ENCODE measurements at places on chromosomes 3 and 15. TPM values are rescaled to one million over a fixed set of nuclear protein-coding genes. Genes with fewer than 3 reads are reported as not detected.

Gene SCN11A
- total RNA-seq, result 0.11 TPM

GRCh38 chr15:95087253-95087609 is 855.9 kb downstream of the MCTP2 start:
- no peak for DNase-seq

Gene TMOD2
- total RNA-seq, result 14.7 TPM

DNA sequence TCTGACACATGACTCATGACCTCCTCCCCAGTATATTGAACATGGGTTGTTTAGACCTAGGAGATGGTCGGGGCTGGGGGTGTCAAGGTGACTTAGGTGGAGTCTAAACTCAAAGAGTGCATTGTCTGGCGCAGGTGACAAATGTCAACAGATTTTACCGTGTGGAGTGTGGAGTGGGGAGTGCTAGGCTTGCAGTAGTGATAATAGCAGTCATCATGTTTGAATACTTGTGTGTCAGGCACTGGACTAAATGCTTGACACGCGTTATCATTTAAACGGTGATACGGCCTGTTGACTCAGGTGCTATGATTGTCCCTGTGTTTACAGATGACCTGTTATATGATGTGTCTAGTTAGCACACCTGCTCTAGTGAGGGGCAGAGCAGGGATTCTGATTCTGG is 30.8 kb downstream of the MUC20 start:
- DNase-seq, result no peak

Gene ABHD6
- 4.4 TPM for total RNA-seq

GRCh38 chr3:53939086-53939582 is 47.5 kb upstream of the SELENOK start:
- DNase-seq, result no peak

- DNase-seq, result peak; percentile 74
Measured at GRCh38 chr15:25933456-25934158, 70.5 kb upstream of the ATP10A start.

DNA sequence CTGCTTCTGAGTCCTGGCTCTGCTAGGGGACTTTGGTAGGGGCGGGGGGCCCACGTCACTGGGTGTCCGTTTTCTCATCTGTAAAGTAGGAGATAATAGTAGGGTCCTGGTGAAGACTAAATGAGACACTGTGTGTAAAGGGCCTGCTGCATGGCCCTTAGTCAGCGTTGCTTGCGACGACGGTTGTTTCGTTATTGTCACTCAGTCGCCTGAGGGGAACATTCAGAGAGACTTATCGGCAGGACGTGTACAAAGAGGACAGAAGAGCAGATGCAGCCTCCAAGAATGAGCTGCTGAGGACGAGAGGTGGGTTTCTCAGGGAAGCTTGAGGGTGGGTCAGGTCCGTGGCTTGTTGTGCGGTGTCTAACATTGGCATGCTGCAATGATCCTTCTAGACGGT is 52.9 kb upstream of the MEX3B start:
- no peak for DNase-seq

Gene AMT
- 10.0 TPM for total RNA-seq

DNA sequence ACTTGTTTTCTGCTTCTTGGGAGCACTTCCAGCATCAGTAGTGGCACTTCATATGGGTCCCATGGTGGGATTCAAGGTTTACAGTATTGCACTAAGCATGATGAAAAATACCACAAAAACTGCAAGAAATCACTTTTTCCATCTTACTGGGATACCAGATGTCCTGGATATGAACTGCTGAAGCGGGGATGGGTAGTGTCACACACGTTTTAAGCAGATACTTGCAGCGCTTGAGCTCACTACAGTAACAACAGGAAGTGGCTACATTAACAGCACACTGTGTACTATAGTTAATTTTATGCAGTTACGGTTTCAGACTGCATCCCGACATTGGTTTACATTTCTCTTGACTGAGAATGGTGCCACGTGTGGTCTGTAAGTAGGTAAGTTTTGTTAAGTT is 3.5 kb upstream of the ISG20 start:
- no peak for DNase-seq

Gene PYGO1
- not detected for total RNA-seq

GRCh38 chr3:184354121-184354728 is 7.2 kb downstream of the CLCN2 start:
- peak; percentile 68 for DNase-seq

- no peak for DNase-seq
Measured at GRCh38 chr3:173501931-173502489, 104.5 kb downstream of the NLGN1 start.

- DNase-seq, result no peak
Measured at GRCh38 chr3:52649461-52650210, 36.1 kb downstream of the PBRM1 start.

DNA sequence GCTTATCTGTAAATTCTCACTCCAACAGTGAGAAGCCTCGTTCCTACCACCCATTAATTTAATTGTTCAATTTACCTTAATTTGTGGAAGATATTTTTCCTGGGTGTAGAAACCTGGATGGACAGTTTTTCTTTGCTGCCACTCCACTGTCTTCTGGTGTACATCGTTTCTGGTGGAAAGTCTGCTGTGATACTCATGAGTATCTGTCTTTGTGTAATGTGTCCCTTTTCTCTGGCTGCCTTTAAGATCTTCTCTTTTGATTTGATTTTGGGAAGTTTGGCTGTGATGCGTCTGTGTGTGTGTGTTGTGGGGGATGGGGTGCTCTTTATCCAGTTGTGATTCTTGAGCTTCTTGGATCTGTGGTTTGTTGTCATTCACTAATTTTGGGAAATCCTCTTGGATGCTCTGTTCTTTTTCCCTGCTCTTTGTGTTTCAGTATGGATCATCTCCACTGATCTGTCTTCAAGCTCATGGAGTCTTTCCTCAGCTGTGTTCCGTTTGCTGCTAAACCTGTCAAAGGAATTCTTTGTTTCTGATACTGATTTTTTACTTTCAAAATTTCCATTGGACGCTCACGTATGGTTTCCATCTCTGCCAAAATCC is 42.2 kb upstream of the NR2C2 start:
- no peak for DNase-seq

Gene FOXL2NB
- not detected for total RNA-seq

Gene PROK2
- total RNA-seq, result not detected

DNA sequence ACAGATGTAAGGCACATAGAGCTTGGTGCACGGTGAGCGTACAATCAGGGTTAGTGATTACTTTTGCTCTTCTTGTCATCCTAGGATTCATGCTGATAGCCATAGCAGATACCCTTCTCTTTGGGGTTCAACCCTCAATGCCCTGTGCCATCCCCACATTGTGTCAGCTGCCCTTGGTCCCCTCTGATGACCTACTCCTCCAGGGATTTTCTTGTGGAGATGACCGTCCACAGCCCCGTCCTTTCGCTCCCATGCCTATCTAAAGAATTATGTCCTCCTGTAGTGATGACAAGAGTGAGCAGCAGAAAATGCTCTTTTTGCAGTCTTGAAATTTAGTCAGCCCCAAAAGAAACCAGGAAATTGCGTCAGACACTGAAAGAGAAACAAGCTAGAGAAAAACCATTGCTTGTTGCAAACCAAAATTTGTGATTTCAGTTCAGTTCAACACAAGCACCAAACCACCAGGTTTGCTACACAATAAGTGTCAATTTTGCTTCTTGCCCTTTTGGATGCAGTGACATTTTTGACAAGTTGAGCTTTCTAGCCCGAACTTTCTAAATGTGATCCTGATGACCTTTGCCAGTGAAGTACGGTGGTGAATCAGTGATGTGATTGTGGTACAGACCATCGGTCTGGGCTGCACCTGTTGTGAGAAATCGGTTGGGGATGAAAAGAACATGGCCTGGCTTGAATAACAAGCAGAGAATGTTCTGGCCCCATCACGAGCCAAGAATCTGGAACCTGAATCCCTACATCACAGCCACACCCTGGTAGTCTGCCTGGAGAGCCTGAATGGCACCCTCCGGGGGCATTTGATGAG is 41.3 kb downstream of the CMTM7 start:
- DNase-seq, result no peak

Gene ACAD9
- total RNA-seq, result 63.5 TPM

DNA sequence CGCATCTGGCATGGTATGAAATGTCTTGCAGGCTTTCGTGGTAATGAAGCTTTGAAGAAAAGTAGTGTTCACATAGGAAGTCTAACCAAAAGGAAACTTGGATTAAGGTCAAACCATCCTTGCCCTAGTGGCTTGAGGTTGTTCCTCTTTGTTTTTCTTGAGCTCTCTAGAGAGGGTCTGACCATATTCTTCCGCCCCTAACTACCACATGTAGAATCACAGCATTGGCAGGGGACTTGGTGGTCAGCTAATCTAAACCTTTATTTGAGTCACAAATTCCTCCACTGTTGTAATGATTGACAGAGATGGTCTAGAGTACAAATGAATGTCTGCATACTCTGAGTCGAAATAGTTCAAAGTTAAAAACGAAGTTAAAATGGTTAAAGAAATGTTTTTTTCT is 39.1 kb upstream of the PHLDB2 start:
- DNase-seq, result no peak

DNA sequence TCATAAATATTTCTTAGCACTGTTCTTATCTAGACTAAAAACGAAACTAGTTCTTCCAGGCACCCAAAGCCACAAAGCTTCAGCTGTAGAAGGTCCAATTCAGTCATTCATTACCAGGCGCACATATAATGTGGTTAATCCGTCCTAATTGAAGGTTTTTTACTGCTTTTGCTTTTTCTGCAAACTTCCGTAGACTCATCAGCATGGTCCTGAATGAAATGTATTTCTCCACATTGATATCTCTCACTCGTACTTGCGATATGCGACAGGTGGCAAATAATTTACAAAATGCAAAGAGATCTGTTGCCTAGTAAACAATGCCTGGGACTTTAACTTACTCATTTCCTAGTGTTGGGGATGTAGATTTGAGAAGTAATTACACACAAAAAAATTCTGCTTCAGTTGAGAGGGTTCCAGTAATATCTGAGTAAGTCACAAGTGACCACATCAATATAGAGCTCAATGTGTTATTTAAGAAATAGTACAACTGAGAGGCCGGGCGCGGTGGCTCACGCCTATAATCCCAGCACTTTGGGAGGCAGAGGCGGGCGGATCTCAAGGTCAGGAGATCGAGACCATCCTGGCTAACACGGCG is 75.0 kb upstream of the MBNL1 start:
- no peak for DNase-seq

Gene GREM1
- total RNA-seq, result not detected

- no peak for DNase-seq
Measured at GRCh38 chr3:8239718-8240695, 261.6 kb upstream of the LMCD1 start.

- DNase-seq, result no peak
Measured at GRCh38 chr3:124048967-124049798, 57.3 kb upstream of the ROPN1 start.

DNA sequence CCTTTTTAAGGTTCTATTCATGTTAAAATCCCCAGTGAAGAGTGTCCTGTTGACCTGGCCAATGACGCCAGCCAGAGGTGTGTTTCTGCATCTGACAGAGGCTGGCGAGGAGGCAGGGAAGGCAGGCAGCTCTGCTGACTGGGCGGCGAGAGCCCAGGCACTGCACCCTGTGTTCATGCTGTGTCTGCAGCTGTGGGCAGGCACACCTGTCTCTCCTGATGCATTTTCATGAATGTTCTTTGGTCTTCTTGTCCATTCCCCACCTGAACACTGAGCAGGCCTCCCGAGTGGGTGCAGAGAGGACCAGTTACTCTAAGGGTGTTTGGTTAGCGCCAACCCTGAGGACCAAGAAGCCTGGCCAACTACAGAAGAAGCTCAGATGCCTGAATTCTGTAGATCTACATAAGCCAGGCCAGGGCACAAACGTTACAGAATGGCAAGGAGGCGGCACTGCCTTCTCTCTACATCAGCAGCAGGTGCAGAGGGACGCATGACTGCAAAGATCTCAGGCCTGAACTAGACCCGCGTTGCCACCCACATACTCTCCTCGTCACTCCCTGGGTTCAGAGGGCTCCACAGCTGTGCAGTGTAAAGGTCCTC is 233.7 kb downstream of the OCA2 start:
- no peak for DNase-seq

DNA sequence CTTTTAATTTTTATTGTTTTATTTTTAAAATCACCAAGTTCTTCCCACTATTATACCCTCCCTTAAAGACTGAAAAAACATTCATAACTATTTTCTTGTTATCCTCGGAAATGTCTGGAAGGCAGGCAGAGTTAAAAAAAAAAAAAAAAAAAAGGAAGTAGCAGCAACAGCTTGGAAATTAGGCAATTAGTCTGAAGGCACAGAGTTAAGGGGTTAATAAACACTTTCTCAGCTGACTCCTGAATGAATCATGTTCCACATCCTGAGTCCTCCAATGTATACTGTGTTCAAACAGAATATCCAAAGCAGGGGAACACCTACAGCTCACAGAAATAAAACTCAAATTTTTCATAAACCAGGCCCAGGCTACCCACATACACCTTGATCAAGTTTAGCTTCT is 5.8 kb downstream of the HEXA start:
- no peak for DNase-seq

Gene PRTG
- not detected for total RNA-seq

GRCh38 chr15:44801797-44802196 is 65.5 kb downstream of the TRIM69 start:
- no peak for DNase-seq

GRCh38 chr15:70604666-70605315 is 158.6 kb downstream of the UACA start:
- DNase-seq, result no peak

Gene IGF2BP2
- 1.2 TPM for total RNA-seq

DNA sequence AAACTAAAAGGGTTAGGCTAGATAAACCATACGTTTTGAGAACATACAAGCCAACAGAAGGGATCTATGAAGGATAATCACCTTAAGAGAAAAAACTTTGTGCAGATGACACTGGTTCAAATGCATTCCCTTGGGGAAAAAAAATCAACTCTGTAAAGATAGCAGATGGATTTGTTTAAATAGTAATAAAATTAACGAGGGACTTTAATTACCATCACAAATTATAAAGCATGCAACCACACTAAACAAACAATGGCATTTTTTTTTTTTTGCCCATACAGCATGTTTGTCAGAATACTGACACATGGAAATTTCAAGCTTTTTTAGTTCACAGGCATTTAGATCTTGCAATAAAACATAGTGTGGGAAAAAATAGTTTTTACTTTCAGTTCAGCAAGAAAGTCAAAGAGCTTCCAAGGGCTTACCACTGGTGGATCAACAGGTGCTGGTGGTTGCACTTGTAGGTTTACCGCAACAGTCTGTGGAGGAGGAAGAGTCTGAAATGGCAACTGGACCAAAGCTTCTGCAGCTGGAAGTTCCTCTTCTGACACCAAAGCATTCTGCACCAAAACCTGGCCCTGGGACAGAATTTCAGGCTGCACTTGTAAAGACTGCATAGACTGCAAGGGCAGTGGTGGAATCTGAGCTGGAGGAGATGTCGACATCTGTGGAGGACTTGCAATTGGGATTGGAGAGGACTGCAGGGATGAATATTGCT is 53.1 kb downstream of the PHC3 start:
- peak; percentile 47 for DNase-seq

Gene TMF1
- 55.2 TPM for total RNA-seq

DNA sequence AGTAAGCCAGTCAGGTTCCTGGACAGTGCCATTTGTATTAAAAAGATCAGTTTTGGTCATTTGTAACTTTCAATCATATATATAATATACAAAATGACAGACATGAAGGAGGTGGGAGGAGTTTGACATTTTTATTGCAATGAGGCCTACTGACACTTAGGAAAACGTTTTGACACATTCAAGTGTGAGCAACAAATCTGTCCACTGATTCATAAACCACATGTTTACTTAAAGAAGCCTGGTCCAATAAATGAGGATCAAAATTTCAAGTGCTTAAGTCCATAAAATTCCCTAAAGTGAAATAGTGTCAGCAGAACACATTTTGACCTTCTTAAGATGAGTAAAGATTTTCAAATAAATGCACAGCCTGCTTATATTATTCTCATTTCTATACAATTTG is 137.3 kb downstream of the MECOM start:
- no peak for DNase-seq

GRCh38 chr3:13264468-13264795 is 155.7 kb downstream of the NUP210 start:
- no peak for DNase-seq
